ENCODE measurements at places on chromosomes 16 and 17.

DNA sequence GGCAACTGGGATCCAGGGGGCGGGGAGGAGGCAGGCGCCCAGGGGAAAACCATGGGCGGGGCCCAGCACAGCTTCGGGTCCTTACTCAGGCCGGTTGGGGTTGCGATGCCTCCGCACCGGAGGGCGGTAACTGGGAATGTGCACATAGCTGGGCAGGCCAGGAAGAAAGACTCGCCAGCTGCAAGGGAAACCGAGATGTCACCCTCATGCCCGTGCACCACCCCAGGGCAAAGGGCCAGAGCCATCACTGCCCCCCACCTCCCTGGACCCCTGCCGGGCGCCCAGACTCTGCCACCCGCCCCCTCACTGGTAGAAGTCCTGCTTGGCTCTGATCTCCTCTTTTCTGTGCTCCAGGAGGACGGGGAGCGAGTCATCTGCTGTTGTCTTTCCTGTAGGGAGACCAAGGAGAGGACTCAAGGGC is 6.7 kb downstream of the ALOX12B start:
- DNase-seq = no peak

- DNase-seq = no peak
These were observed 103.8 kb upstream of the RPL38 start for GRCh38 chr17:74099442-74100340.

GRCh38 chr16:23124315-23124714 is 24.9 kb downstream of the USP31 start:
- peak; percentile 32 for DNase-seq

- DNase-seq = peak; percentile 56
These were observed 837 bp downstream of the LRRC59 start for GRCh38 chr17:50396261-50397110.

DNA sequence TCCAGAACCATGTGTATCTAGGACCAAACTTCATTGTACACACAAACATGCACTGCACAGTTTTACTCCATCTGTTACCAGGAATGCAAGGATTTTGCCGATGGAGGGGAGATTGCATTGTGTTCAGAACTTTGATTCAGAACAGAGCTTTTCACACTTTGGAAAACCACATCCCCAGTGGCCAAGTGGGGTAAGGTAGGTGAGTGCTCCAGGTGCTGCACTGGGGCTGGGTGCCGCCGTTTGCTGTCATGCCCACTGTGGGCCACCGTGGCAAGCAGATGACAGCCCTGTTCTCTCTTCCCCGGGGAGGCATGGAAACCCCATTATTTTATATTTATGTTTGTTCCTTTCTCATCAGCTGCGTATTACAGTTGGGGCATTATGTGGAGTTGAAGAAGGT is 29.3 kb upstream of the JPH3 start:
- DNase-seq = no peak

GRCh38 chr16:70393662-70394061 is 45.2 kb downstream of the ST3GAL2 start:
- DNase-seq = no peak

DNA sequence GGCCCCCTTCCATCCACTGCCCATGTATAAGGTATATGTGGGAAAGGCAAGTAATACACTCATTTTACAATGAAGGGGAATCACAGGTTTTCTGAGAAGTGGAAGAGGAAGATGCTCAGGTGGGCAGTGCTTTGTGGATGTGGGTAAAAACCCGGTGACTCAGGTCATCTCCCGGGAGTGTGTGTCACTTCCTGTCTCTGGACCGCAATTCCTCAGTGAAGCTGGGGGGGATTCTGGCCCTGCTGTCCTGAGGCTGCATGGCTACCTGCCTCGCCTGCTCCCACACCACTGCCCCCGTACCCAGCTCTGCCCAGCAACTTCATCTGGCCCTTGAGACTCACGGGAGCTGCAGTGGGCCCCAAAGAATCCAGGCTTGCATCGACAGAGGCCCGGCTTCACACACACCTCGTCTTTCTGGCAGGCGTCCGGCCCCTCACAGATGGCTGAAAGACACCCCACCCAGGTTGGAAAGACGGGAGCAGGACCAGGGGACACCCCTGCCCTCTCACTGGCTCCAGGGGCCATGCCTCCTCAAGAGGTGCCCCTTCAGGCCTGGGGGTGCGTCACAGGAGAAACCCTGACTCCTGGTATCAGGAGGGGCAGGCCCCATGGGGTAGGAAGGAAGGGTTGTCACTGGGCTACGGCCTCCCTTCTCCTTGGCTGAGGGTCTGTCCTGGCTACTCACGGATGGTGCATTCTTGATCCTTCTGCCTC is 882 bp downstream of the SCARF1 start:
- DNase-seq = peak; percentile 49

- no peak for DNase-seq
These were observed 73.3 kb upstream of the MON1B start for GRCh38 chr16:77117707-77118106.

- DNase-seq = no peak
These were observed 45.4 kb downstream of the SOX8 start for GRCh38 chr16:1026784-1027500.

All from fibroblast of upper back skin (primary cell).